Activated effector memory CD4-positive, alpha-beta T cell treated with anti-CD3 and anti-CD28 coated beads, Interleukin-2, amount 50 U/mL, for 16 hours (primary cell): ENCODE measurements at places on chromosomes 12 and 14.

- no peak for DNase-seq
These were observed 389.8 kb downstream of the EMP1 start for GRCh38 chr12:13586361-13586760.

- no peak for DNase-seq
These were observed 41.2 kb downstream of the DGLUCY start for GRCh38 chr14:91154851-91155625.

DNA sequence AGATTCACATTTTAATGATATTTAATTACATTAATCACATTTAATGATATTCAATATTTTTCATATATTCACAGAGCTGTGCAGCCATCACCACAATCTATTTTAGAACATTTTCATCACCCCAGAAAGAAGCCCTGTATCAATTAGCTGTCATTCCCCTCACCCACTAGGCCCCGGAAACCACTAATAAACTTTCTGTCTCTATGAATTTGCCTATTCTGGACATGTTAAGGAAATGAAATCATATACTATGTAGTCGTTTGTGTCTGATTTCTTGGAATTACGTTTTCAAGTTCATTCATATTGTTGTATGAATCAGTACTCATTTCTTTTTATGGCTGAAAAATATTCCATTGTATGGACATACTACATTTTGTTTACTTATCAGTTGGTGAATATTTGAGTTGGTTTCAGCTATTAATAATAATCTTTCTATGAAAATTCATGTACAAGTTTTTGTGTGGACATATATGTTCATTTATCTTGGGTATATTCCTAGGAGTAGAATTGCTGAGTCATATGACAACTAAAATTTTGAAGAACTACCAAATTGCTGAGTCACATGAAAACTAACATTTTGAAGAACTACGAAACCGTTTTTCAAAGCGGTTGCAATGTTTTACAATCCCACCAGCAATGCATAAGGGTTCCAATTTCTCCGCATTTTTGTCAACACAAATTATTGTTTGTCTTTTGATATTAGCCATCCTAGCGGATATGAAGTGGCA is 11.7 kb upstream of the OTOGL start:
- DNase-seq = no peak

- DNase-seq = no peak
These were observed 303.4 kb downstream of the KCNC2 start for GRCh38 chr12:74906224-74906623.

DNA sequence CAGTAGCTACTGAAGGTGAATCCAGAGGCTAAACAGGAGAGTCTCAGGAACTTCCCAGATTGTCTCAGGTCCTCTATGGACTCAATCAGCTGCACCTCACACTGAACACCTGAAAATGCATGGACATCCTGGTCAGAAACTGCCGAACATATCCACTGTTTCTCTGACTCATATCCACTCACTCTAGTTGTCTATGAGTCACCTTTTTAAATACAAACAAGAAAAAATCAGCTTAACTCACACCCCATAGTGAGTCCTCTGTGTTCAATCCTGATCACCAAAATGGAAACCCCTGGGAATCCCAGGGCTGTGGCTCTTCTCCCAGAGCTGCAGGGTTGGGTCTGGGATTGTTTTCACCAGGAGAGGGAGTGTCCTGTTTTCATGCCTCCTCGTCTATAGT is 556.7 kb downstream of the TMEM121 start:
- no peak for DNase-seq

DNA sequence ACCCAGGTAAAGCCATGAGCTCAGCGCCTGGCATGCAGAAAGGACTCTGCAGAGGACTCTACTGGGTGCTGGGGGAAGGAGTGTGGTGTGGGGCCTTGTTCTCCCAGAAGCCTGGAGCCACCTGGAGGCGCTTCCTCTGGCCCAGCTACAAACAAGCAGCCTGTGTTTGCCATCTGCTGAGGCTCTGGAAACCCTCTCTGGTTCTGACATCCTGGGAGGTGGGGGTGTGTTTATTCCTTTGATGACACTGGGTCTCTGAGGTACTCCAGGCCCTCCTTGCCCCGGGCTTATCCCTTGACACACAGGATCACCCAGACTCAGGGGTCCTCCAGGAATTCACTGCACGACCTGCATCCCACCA is 44.9 kb downstream of the RNF34 start:
- DNase-seq = peak; percentile 57

- no peak for DNase-seq
These were observed 133.1 kb upstream of the NUDT4 start for GRCh38 chr12:93244514-93245077.

GRCh38 chr14:61335671-61336275 is 14.4 kb downstream of the PRKCH start:
- DNase-seq = no peak

DNA sequence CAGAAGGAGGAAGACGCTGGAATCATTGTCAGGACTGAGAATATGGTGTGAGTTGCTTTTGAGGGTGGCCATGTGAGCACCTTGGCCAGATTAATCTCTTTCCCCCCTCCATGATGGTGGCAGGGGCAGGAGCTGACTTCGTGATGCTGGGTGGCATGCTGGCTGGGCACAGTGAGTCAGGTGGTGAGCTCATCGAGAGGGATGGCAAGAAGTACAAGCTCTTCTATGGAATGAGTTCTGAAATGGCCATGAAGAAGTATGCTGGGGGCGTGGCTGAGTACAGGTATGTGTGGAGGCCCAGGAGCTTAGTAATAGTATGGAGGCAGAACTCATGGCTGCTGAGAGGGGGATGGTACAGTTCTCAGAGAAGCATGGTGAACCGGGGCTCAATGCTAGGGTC is 4.3 kb downstream of the TINF2 start:
- peak; percentile 65 for DNase-seq

DNA sequence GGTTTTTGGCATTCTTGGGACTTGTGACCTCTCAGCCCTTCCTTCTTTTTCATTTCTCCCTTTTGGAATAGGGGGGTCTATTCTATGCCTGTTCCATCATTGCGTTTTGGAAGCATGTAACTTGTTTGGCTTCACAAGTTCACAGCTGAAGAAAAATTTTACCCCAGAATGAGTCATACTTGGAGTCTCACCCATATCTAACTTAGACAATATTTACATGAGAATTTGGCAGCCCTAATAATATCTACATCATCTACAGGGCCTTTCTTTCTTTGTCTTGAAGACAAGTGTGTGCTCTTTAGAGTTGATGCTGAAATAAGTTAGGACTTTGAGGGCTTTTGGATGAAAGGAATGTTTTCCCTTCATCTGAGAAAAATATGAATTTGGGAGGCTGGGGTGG is 1312.9 kb upstream of the FLRT2 start:
- DNase-seq = no peak

- no peak for DNase-seq
These were observed 96.6 kb downstream of the NCOR2 start for GRCh38 chr12:124470806-124471205.

- no peak for DNase-seq
These were observed 106.8 kb downstream of the ZFC3H1 start for GRCh38 chr12:71556875-71557274.

- DNase-seq = peak; percentile 85
These were observed 2.8 kb upstream of the AAAS start for GRCh38 chr12:53324113-53324778.

- no peak for DNase-seq
These were observed 73.1 kb downstream of the DAD1 start for GRCh38 chr14:22515929-22516328.

DNA sequence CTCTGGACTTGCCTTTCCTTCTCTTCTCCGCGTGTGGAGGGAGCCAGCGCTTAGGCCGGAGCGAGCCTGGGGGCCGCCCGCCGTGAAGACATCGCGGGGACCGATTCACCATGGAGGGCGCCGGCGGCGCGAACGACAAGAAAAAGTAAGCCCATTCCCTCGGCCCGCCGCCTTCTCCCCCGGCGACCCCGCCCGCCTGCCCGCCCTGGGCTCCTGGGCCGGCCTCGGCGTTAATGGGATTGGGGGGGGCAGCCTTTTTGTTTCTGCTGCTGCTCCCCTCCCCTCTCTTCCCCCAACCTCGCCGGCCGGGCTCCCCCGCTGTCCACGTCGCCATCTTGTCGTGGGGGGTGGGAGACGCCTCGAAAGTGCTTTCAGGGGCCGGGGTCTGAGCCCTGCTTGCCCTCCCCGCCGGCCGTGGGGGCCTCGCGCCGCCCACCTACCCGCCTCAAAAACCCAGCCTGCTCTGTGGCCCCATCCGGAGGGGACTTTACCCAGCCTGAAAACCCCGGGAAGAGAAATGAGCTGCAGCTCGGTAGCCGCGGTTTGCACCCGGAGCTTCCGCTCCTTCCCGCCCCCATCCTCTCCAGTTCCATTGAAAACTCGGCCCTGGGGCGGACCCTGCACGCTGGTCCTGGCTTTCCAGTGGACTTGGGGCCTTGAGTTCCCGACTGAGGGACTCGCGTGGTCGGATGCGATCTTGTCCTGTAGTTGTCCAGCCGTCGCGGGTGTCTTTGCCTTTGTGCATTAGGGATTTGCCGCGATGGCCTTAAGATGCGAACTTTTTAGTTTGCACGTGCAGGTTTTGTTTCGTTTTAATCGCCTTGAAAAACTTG is 598 bp downstream of the HIF1A start:
- DNase-seq = peak; percentile 81

GRCh38 chr12:99146185-99146584 is 501.1 kb downstream of the APAF1 start:
- DNase-seq = no peak

DNA sequence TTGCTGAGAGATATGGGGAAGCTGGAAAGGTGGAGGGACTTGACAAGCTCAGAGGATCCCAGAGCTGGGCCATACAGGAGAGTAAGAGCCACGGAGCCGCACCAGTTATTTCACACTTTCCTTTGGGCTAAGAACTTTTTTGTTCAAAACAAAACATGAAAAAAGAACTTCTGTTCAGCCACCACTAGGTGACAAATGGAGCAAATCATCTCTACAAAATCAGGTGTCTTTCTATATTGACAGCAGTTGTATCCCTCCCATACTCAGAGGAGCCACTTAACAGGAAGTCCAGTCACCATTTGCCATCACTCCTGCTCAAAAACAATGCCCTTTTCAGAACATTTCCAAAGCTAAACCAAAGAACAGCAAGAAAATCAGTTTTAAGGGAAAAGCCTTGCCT is 70.3 kb upstream of the DBX2 start:
- DNase-seq = no peak

DNA sequence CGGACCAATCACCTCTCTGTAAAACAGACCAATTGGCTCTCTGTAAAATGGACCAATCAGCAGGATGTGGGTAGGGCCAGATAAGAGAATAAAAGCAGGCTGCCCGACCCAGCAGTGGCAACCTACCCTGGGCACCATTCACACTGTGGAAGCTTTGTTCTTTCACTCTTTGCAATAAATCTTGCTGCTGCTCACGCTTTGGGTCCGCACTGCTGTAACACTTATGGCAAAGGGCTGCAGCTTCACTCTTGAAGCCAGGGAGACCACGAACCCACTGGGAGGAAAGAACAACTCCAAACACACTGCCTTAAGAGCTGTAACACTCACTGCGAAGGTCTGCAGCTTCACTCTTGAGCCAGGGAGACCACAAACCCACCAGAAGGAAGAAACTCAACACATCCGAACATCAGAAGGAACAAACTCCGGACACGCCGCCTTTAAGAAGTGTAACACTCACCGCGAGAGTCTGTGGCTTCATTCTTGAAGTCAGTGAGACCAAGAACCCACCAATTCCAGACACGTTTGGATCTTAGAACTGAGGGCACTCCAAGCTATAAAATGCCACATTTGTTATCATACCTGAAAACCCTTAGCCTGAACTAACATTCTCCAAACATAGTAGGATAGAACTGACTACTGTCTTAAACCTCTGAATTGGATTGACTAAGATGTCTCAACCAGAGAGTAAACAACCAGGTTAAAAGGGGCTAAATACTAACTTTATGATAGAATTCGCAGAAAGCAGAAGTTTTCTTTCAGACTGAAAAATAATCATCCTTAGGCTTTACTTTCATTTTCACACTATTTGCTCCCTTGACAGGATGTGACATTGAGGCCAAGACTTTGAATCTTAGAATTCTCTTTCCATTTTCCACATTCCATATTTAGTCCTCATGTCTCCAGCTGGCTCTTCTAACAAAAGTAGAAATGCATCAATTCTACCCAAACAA is 33.6 kb downstream of the CDKL1 start:
- DNase-seq = peak; percentile 65

GRCh38 chr12:51393676-51394545 is 2.7 kb upstream of the GALNT6 start:
- DNase-seq = peak; percentile 81

GRCh38 chr12:52899338-52900035 is 5.4 kb downstream of the KRT8 start:
- no peak for DNase-seq

DNA sequence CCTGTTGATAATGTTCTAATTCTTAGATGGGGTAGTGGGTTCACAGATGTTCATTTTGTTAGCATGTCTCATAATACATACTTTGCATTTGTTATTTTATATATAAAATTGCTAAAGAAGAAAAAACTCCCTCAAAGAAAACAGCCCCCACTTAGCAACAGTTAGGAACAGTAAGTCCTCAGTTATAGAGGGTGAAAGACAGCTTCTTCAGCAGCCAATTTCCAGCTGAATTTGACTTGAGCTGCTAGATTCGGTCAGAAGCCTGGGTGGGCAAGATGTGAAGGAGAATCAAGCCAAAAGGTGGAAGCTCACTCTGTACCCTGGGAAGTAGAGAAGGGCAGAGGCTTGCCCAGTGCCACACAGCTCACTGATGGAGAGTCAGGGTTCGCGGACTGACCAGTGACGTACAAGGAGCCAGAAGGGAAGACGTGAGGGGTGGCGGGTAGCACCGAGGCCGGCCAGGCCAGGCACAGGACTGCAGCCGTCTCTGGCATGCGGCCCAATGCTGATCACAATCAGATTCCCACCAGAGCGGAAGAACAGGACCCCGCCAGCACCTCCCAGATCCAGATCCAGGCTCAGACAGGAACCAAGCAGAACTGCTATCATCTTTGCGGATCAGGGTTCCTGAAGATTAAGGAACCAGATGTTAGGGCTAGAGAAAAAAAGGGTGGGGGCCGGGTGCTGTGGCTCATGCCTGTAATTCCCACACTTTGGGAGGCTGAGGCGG is 30.4 kb upstream of the VWF start:
- DNase-seq = no peak

DNA sequence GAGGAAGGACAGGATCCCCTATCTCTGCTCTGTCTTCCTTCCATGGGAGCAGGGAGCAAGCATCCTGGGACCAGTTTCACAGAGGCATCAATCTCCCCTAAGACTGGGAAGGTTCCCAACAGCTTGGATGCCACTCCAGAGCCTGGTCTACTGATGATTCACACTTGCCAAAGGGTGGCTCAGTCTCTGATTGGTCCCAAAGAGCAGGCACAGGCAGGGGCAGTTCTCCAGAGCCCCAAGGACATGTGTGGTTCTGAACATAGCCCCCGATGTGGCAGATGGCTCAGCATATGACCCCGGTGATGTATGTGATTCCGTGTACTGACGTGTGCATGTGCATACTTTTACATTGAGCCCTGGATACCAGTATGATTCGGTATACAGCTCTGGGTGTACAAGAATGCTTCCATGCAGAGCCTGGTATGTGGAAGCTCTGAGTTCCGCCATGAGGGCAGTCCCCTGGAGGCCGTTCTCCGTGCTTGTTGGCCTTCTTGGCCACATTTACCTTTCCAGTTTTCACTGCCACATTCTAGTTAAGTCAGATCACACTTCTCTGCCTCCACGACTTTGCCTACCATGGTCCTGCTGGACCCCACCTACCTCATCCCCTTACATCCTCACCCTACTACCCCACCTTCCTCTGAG is 21.2 kb downstream of the ITGA7 start:
- DNase-seq = no peak
